CD8-positive, alpha-beta T cell (primary cell): ENCODE measurements at places on chromosomes 6 and 20.

GRCh38 chr6:52117352-52117751 is 29.9 kb upstream of the PKHD1 start:
- DNase-seq, result no peak

GRCh38 chr6:143692696-143693095 is 14.9 kb downstream of the PHACTR2 start:
- no peak for DNase-seq

GRCh38 chr20:64006490-64006889 is 25.6 kb downstream of the PRPF6 start:
- DNase-seq, result no peak

DNA sequence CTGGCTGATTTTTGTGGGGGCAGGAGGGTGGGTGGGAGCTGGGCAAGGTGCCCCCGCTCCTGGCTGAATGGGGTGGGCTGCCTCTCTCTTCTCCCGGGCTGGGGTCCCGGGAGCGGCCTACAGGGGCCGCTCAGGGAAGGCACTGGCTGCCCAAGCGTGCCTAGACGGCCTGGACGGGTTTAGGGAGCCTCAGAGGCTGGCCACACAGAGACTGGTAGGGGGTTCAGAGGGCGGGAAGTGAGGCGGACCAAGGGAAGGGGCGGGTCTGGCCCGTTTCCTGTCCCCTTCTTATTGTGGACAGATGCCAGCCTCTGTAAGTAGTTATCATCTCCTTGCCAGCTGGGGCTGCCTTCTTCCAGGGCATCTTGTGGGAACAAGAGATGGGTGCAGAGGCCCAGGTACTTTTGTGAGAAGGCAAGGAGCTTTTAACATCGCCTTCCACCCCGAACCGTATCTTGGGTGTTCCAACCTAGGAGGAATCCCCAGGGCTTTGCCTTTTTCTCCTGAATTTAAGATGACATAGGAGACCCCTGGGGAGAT is 437 bp downstream of the CD40 start:
- peak; percentile 18 for DNase-seq

GRCh38 chr6:33333666-33334065 is 16.1 kb upstream of the ZBTB22 start:
- no peak for DNase-seq

GRCh38 chr20:19566226-19566945 is 191.7 kb upstream of the RIN2 start:
- no peak for DNase-seq

DNA sequence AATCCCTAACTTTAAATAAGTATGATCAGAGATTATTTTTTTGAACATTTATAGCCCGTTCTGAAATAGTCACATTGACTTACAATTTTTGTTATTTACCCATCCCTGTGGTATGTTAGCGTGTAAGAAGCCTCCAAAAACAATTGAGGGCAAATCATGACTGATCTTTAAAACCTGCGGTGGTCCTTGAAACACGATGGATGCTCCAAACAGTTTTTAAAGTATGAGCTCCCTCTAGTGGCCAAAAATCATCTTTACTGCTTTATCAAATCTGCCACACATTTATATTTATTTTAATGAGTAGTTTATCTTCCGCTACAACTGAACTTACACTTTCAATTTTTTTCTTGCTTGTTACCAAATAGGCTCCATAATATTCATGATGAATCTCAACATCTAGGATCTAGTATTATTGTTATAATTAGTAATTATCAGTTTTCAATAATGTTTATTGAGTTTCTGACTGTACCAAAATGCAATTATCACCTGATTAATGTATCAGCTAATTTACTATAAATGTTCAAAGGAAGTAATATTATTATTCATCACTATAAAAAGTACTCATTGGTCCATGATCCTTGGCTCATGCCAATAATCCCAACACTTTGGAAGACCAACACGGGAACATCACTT is 52.2 kb downstream of the MARCKS start:
- DNase-seq, result no peak

GRCh38 chr6:125307964-125308615 is 6.3 kb upstream of the HDDC2 start:
- no peak for DNase-seq
